ENCODE measurements at places on chromosomes 5 and 9. TPM values are rescaled to one million over a fixed set of nuclear protein-coding genes. Genes with fewer than 3 reads are reported as not detected.

Gene CLINT1
- 117 TPM for polyA plus RNA-seq

Gene NEUROG1
- not detected for polyA plus RNA-seq

Gene ESM1
- polyA plus RNA-seq, result 2.9 TPM

DNA sequence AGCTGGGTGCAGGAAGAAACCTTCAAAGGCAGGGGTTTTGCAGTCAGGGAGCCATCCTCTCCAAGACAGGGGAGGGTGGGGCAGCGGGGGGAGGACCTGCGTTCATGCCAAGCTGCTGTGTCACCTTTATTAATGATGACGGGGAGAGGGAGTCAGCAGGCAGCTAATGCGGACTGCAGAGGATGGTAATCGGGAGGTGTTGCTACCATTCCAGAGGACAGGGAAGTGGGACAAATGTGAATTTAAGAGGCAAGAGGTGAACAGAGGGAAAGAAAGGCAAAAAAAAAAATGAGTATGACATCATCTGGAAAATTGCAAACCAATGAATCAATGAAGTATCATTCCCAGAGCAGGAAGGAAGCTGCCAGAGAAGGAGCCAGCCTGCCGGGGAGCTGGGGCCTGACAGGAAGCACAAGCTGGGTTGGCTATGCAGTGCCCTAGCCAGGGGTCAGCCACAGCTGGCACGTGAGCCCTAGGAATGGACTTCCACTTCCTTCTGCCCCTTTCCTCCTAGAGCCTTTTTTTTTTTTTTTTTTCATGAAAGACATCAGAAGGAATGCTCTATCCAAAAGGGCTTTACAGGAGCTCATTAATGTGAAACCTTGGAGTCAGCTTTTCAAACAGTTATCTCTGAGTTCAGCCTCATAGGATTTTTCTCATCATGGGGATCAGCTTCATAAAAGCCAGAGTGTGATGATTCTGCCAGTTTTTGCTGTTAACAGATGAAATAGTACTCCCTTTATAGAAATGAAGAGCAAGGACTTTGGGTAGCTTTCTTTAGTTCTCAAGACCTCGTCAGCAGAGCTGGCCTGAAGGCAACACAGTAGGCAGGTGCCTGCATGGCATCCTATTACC lies 9.2 kb downstream of the INSYN2B start:
- DNase-seq, result no peak

- no peak for DNase-seq
Observed at GRCh38 chr5:107698286-107698685, 27.5 kb upstream of the EFNA5 start.

DNA sequence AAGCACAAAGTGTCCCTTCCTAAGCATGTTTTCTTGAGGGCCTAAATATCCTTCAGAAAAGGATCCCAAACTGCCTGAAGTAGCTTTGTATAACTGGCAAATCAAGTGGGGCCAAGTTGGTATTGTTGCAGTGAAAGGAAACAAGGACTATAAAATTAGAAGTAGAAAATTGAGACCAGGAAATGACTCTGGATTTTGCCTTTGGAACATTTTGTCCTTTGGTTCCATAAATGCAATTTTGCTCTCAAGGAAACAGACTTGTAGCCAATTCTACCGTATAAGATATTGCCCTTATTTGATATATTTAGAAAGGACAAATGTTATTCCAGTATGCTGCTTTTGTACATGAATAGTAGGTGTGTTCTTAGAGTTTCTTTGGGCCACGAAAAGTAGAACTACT lies 34.4 kb downstream of the RABGAP1 start:
- no peak for DNase-seq

DNA sequence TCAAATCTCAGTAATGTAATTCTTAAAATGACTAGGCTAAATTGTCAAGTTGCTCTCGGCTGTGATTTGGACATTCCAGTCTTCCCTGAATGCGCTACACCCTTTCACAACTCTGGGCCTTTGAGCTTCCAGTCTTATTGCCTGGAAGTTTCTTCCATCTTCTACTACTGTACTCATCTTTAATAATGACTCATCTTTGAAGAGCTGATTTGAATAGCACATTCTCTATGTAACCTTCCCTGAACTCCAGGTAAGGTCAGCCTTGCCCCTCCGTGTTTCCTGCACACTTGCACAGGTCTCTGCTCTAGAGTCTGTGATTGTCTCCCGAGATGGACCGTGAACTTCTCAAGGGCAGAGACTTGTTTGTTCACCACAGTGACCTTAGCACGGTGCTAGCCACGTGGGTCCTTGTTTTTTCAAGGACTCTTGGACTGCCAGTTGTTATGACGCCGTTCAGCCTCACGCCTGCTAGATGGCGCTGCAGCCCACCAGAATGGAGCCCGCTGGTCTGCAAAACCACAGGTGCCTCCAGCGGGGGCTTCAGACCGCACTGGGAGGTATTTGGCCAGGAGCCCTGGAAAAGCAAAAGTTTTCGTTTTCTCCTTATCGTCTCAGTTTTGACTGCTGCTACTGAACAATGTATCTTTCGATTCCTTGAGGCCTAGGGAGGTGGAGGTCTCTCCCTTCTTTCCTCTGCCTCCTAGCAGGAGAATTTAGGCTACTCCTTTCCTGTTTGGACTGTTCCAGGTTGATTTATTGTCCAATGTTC lies 44.4 kb downstream of the SEC61B start:
- peak; percentile 62 for DNase-seq

DNA sequence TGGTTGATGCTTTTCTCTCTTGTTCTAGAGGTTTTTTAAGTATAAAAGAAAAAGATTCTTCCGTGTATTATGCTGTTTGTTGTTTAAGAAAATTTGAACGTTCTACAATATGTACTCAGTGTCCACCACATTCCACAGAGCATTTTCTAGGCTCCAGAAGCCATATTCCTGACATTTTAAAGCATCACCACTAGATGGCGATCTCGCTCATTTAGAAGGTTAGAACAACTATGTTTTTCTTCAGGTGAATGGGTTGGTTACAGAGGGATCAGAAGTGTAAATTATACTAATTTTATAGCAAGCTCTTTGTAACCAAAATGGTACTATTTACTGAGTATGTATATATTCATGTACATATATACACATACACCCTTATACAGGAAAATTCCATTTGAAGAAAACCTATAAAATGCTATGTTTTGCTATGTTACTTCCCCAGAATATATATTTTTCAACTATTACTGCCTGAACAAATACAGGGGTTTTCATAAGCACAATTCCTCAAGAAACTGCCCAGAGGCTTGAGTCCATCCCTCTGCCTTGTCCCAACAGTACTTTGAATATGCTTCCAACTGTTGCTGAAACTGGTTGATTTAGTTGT lies 284.3 kb downstream of the CCDC171 start:
- DNase-seq, result peak; percentile 9

GRCh38 chr5:125526966-125527365 lies 780.5 kb upstream of the ZNF608 start:
- DNase-seq, result no peak

DNA sequence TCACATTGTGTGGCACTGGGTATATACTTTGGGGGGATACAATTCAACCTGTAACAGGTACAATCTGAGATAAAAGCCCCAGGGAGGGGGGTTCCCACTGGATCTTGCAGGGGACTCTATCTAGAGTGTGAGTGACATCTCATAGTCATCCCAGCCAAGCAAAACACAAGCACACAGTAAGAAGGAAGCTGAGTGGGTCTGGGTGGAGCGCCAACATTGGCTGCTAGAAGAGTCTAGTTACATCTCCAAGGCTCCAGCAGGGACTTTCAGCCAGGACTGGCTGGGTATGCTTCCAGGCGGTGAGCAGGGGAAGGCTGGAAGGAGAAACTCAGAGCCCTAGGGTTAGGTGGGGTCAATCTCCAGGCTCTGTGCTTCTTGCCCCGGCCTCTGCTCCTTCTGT lies 53.0 kb downstream of the IL31RA start:
- DNase-seq, result no peak

- no peak for DNase-seq
Observed at GRCh38 chr9:105957830-105958229, 263.5 kb downstream of the TMEM38B start.
